ENCODE measurements at places on chromosomes 4 and X. TPM values are rescaled to one million over a fixed set of nuclear protein-coding genes. Genes with fewer than 3 reads are reported as not detected.

DNA sequence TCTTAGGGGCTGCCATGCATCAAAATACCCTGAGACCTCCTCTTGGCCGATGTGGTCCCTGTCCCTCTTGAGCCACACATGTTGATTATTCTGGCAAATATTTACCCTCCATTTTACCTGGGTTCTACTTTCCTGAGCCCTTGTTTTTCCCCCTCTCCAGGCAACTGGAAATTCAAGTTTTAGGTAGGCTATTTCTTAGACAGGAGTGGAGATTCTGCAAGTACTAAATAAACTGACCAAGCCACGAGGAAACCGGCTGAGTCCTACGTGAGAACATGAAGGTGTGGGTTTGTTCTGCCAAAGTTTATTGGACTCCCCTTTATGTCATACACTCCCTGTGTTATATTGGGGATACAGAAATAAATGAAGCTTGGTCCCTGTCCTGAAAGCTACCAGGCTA lies 88.1 kb downstream of the RTL5 start:
- no peaks in the 10 kb centered on the region for H3K36me3 ChIP-seq
- no peak overlapping the region for H3K4me3 ChIP-seq
- H3K27me3 ChIP-seq: peaks cover 5% of the 10 kb centered on the region
- H3K4me1 ChIP-seq: peaks cover 7% of the 10 kb centered on the region

The GPR50 gene
- not detected for polyA plus RNA-seq

The PF4V1 gene
- not detected for polyA plus RNA-seq

The BBS7 gene
- polyA plus RNA-seq: 8.1 TPM

DNA sequence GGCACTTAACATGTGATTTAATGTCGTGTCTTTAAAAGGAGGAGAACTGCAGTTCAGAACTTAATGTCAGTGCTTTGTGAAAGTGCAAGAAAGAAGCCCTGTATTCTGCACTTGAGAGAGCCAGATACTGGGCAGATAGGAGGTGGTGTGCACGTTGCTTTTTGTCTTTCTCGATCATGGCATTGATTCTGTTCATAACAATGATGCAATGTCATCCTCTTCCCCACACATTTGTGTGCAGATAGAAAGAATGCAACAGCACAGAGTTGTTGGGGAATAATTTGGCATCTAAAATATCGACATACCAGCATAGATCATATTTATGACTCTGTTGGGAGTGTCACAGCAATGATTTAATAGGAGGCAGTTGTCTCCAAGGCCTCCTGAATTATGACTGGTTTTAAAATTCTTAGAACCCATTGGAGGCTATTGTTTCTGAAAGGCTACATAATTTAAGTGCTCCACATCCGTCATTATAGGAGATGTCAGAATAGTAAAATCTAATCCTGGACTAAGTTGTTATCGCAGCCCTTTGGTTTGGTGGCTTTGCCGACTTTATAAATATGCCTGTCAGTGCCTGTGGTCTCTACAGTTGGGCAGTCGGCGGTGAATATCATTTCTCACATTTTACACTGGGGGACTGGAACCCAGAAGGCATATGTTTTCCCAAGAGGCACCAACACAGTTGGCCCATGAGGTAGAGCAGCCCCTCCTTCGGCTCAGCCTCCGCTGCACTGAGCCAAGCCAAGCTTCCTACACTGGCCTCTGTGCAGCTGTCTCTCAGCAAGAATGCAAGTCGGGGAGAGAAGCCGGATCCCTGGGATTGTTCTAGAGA lies 124.9 kb downstream of the PTTG2 start:
- no peak overlapping the region for H3K27ac ChIP-seq
- DNase-seq: no peak
- H3K36me3 ChIP-seq: no peaks in the 10 kb centered on the region
- H3K4me1 ChIP-seq: peaks cover 54% of the 10 kb centered on the region

GRCh38 chr4:140326395-140326993 lies 47.0 kb upstream of the SCOC start:
- H3K27me3 ChIP-seq: no peaks in the 10 kb centered on the region
- H3K36me3 ChIP-seq: no peaks in the 10 kb centered on the region
- peak; percentile 76 for DNase-seq
- H3K4me3 ChIP-seq: no peak overlapping the region

DNA sequence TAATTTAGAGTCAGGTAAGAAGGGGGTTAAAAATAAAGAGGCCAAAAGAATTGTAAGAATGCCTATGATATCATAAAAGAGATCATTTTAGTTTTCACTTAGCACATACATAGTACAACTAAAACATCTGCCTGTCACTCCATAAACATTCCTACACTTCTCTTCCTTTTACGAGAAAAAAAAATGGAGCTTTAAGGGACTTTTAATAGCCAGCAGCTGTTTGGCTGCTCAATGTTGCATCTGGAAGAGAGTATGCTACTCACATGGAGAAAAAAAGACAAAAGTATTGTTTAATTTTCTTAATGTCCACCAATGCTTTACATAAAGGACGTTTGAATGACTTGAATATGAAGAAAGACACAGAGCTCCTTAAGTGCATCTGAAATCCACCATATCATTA lies 48.7 kb upstream of the TNIP3 start:
- no peaks in the 10 kb centered on the region for H3K4me1 ChIP-seq
- no peaks in the 10 kb centered on the region for H3K36me3 ChIP-seq
- H3K27me3 ChIP-seq: no peaks in the 10 kb centered on the region
- no peak overlapping the region for H3K27ac ChIP-seq
- H3K4me3 ChIP-seq: no peak overlapping the region
- no peak for DNase-seq

DNA sequence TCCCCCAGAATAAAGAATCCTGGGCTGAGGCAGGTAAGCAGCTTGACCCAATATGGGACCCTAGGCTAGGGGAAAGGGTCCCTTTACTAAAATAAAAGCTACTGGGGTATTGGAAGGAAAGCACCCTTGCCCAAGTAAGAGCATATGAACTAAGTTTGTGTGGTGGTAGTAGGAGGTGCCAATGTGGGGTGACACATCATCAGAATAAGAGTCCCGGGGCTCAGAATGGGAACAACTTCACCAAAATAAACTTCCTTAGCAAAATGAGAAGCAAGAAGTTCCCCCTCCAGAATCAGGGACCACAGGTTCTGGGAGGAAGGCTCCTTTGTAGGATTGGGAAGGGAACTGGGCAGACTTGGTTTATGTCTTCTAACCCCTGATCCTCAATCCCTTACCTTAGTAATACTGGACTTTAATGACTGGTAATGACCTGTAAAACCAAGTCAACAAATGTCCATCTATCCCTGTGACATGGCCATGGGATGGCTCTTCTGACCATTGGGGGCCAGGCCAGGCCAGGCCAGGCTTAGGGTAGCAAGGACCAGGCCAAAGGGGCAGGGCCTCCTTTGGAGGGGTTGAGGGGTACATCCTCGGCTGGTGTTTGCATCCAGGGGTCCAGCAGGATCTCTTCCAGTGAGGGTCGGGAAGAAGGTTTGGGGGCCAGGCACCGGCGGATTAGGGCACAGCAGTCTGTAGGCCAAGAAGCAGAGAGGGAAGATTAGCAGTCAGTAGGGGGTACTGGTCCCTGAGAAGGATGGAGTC lies 2.3 kb upstream of the SLC35A2 start:
- no peak overlapping the region for H3K27ac ChIP-seq
- no peaks in the 10 kb centered on the region for H3K27me3 ChIP-seq
- H3K36me3 ChIP-seq: no peaks in the 10 kb centered on the region

- no peaks in the 10 kb centered on the region for H3K4me1 ChIP-seq
- H3K36me3 ChIP-seq: no peaks in the 10 kb centered on the region
- H3K4me3 ChIP-seq: no peak overlapping the region
- no peak overlapping the region for H3K27ac ChIP-seq
- H3K27me3 ChIP-seq: no peaks in the 10 kb centered on the region
- DNase-seq: no peak
These were observed 301.9 kb upstream of the HS3ST1 start for GRCh38 chr4:11730545-11730944.

DNA sequence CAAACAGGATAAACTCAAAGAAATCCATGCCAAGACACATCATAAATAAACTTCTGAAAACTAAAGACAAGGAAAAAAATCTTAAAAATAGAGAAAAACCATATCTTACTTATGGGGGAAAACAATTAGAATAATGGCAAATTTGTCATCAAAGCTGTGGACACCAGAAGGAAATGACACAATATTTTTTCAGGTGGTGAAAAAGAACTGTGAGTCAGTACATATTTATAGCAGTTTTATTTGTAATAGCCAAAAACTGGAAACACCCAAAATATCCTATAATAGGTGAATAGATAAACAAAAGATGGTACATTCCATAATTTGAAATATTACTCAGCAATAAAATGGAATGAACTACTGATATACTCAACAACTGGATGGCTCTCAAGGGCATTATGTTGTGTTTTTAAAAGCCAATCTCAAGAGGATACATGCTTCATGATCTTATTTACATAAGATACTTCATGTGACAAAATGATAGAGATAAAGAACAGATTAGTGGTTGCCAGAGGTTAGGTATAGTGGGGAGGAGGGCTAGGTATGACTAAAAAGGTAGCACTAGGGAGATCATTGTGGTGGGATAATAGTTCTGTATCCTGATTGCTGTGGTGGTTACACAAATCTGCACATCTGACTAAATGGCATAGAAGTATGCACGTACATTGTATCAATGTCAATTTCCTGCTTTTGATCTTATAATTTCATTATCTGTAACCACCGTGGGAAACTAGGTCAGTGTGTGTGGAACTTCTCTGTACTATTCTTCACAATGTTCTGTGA lies 191.9 kb downstream of the PPP1R2C start:
- no peak for DNase-seq
- no peaks in the 10 kb centered on the region for H3K4me1 ChIP-seq
- no peaks in the 10 kb centered on the region for H3K36me3 ChIP-seq
- H3K4me3 ChIP-seq: no peak overlapping the region
- H3K27me3 ChIP-seq: peaks cover 5% of the 10 kb centered on the region

DNA sequence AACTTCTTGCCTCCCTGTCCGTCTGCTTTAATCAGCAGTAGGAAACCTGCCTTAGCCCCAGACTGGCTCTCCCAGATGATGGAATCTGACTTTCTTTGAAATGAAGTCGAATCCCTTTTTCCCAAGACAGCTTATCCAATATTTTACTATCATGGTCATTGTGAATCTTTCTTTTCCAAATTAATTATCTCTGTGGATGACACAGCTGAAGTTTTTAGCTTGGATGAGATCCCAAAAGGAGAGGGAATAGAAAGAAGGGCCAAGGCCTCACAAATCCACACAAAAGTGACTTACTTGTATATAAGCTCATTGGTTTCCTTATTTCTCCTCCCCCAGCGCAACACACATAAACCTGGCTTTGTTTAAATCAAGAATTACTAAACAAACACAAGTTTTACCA lies 100.6 kb downstream of the RASL11B start:
- H3K4me1 ChIP-seq: peaks cover 27% of the 10 kb centered on the region
- H3K27me3 ChIP-seq: no peaks in the 10 kb centered on the region
- H3K4me3 ChIP-seq: no peak overlapping the region
- no peak for DNase-seq

DNA sequence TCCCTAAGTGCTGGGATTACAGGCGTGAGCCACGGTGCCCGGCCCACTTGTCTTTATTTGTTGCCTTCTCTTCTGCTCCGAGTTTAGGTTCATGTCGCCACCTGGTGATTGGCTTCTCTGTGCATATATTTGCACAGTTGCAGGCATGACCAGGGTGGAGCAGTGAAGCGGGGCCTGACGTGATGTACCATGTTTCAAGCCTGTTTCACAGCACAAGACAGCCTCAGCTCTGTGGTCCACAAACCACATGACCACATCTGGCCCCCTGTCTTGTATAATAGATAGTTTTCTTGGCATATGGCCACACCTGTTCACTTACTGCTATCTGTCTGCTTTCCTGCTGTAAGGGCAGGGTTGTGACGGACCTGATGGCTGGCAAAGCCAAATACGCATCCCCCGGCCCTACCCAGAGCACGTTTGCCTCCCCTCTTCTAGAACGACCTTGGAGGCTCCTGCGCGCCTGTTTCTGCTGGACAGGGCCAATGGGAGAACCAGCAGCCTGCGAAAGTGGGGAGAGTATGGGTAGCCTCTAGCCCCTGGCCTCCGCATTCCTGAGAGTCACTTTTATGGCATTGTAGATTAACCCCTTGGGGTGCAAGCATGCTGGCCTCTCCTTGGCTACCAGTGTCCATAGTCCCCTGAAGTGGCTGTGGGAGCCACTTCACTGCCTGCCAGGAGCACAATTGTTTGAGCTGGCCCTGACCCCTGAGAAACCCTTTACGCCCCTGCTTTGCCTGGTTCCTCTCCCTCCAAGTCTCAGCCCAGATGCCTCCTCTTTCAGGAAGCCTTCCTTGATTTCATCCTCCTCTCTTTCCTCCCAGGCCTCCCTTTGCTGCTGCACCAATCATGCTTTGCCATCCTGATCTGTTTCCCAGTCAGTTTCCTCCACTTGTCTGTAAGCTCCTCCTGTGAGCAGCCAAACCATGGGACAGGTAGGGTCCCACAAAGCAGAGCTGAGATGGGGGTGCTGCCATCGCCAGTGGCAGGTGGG lies 6.0 kb upstream of the SH3TC1 start:
- no peaks in the 10 kb centered on the region for H3K27me3 ChIP-seq
- peak overlapping the region; percentile 87 for H3K27ac ChIP-seq
- no peak for DNase-seq
- H3K36me3 ChIP-seq: no peaks in the 10 kb centered on the region

DNA sequence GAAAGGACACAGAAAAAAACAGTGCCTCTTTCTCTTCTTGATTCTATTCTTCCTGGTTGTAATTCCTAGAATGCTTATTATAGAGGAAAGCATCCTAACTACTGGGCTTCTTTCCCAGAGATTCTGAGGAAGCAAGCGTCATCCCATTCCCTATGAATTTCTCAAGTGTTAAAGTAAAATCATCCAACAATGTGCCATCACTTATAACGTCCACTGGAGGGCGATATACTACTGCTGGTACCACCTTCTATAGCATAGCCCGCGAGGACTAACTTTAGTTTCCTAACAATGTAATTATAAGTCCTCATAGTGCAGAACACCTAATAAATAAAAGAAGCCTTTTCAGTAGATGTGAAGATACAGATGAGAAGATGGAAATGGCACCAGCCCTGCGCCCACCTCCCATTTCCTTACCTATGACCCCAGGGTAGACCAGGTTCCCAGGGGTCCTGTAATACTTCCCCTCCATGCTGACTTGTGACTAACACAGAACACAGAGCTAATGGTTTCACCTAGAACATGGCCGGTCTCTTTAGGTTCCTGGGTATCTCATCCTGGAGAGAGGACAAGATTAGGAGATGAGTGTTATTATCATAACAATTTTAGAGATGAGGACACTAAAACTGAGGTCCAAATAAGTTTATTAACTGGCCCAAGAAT lies 4.2 kb downstream of the CENPVL3 start:
- peaks cover 33% of the 10 kb centered on the region for H3K27me3 ChIP-seq
- no peak overlapping the region for H3K27ac ChIP-seq
- H3K4me1 ChIP-seq: no peaks in the 10 kb centered on the region
- H3K36me3 ChIP-seq: no peaks in the 10 kb centered on the region
- no peak for DNase-seq

The UGT2B10 gene
- not detected for polyA plus RNA-seq
